ENCODE measurements at places on chromosomes 13 and 19. TPM values are rescaled to one million over a fixed set of nuclear protein-coding genes. Genes with fewer than 3 reads are reported as not detected.

GRCh38 chr13:112441226-112441625 is 65.1 kb downstream of the SPACA7 start:
- H3K4me3 ChIP-seq: no peak overlapping the region
- no peak for DNase-seq
- no peak overlapping the region for H3K27ac ChIP-seq
- H3K27me3 ChIP-seq: peaks cover 36% of the 10 kb centered on the region
- peaks cover 3% of the 10 kb centered on the region for H3K4me1 ChIP-seq

- no peaks in the 10 kb centered on the region for H3K27me3 ChIP-seq
- no peak overlapping the region for H3K27ac ChIP-seq
- H3K4me3 ChIP-seq: no peak overlapping the region
- no peaks in the 10 kb centered on the region for H3K4me1 ChIP-seq
- no peaks in the 10 kb centered on the region for H3K36me3 ChIP-seq
These were observed 358.3 kb downstream of the KLF5 start for GRCh38 chr13:73417012-73417615.

GRCh38 chr19:12987781-12988180 is 7.5 kb upstream of the NFIX start:
- no peak overlapping the region for H3K4me3 ChIP-seq
- peaks cover 4% of the 10 kb centered on the region for H3K27me3 ChIP-seq
- H3K36me3 ChIP-seq: no peaks in the 10 kb centered on the region
- H3K4me1 ChIP-seq: no peaks in the 10 kb centered on the region
- no peak for DNase-seq

GRCh38 chr13:111486801-111487200 is 166.4 kb downstream of the TEX29 start:
- H3K27ac ChIP-seq: no peak overlapping the region
- H3K4me3 ChIP-seq: no peak overlapping the region
- H3K4me1 ChIP-seq: no peaks in the 10 kb centered on the region
- no peaks in the 10 kb centered on the region for H3K36me3 ChIP-seq
- no peaks in the 10 kb centered on the region for H3K27me3 ChIP-seq
- DNase-seq: no peak

Gene RUBCNL
- 1.9 TPM for total RNA-seq
